Mammary epithelial cell (primary cell): ENCODE measurements at places on chromosomes 4 and X. TPM values are rescaled to one million over a fixed set of nuclear protein-coding genes. Genes with fewer than 3 reads are reported as not detected.
A peak's percentile ranks its signal among the peaks of the same experiment; 100 is the strongest.

DNA sequence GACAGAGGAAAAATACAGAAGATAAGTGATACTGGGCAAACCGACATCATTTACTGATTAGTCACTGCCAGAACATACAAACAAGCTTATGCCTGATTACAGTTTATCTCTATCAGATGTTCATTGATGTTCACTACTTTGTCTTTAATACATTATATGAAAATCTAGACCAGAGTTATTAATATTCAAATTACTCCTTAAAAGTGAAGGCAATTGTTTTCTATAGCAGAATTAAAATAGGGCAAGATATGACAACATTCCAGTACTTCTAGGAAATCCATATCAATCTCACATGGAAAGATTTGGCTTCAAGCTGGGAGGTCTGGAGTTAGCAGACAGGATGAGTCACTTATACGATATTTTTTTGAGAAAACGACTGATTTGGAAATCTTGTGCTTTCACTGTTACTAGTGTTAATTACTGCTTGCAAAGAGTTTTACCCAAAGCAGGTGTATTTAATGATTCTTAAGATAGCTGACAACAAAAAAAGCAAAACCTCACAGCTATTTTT is 31.8 kb downstream of the HPGD start:
- DNase-seq, result no peak

DNA sequence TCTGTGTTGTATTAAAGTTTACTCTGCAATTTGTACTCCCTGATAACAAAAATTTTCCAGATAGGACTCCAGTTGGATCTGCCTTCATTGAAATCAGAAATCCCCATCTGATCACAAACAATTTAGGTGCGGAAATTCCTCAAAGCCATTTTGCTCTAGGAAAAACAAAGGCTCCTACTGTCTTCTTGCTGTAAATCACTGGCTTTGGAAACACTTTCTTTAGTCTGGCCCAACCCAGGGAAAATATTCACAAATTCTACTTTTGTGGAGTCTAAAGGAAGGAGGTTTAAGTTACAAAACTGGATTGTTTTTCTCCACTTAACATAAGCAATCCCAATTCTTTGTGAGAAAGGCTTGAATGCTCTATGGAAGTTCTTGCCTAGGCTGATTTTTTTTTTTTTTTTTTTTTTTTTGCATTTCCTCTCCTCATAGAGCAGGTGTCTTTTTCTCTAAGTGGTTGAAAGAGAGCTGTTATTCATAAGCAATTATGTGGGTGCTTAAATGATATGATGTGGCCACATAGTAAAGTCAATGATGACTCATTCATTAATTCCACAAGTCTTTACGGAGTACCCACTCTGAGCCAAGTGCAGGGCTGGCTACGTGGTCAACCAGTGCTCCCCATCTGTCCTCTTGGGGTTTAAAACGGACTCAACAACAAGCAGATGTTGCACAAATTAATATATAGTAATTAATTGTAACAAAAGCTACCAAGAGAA is 261.4 kb downstream of the LDB2 start:
- no peak for DNase-seq

- DNase-seq, result no peak
These were observed 37.4 kb upstream of the GRPEL1 start for GRCh38 chr4:7105276-7105675.

DNA sequence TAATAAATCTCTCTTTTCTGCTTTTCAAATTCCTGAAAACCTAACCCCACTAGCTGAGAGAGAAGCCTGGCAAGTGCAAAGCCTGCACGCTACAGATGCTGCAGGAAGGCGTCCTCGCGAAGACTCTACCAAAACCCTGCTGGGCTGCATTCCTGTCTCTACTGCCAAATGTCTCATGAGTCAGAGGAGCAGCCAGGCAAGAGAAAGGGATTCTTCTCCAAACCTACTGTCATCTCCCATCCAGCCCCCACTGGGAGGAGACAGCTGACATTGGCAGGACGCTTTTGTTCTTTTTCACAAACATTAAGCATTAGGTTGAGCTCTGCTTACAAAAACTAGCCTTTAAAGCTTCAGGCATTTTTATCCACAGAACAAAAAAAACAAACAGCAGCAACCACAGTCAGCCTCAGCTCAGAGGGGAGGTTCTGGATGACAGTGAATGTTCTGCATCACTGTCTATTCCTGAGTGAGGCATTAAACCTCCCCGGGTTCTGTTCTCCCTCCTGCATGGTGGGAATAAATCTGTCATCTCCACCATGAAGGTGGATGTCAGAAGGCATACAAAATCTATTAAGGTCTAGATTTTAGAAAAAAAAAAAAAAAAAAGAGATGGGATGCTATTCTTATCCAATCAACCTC is 18.0 kb downstream of the CRMP1 start:
- DNase-seq, result peak; percentile 20

GRCh38 chrX:42797651-42798269 is 19.8 kb upstream of the PPP1R2C start:
- no peak for DNase-seq

- DNase-seq, result no peak
These were observed 199.1 kb downstream of the SPATA18 start for GRCh38 chr4:52250154-52250553.

DNA sequence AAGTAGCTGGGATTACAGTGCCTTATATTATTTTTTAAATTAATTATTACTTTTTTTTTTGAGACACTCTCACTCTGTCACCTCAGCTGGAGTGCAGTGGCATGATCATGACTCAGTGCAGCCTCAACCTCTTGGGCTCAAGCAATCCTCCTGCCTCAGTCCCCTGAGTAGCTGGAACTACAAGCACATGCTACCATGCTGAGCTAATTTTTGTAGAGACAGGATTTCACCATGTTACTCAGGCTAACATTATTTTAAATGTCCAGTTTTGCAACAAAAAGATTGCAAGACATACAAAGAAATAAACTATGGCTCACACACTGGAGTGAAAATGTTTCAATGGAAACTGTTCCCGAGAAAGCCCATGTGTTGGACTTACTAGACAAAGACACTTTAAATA is 59.2 kb downstream of the MND1 start:
- DNase-seq, result no peak

DNA sequence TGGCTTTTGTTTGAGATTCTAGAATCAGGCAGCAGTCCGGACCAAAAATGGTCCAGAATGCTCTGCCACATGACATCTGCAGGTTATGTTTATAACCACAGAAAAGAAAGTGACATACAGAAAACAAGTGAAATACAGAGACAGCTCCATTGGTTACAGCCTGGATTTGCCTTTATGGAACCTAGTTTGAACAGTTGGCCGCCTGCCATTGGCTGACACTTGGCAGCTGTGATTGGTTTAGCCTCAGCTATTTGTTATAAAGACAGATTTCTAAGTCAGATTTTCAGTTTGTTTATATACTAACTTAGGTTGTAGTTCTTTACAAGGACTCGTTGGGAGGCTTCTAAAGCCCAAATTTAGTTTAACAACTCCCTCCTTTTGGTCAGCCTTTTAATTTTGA is 40.8 kb upstream of the IL9R start:
- DNase-seq, result no peak

GRCh38 chrX:139290310-139290709 is 240.2 kb upstream of the F9 start:
- peak; percentile 21 for DNase-seq

GRCh38 chr4:151347490-151348235 is 22.3 kb upstream of the SH3D19 start:
- no peak for DNase-seq

DNA sequence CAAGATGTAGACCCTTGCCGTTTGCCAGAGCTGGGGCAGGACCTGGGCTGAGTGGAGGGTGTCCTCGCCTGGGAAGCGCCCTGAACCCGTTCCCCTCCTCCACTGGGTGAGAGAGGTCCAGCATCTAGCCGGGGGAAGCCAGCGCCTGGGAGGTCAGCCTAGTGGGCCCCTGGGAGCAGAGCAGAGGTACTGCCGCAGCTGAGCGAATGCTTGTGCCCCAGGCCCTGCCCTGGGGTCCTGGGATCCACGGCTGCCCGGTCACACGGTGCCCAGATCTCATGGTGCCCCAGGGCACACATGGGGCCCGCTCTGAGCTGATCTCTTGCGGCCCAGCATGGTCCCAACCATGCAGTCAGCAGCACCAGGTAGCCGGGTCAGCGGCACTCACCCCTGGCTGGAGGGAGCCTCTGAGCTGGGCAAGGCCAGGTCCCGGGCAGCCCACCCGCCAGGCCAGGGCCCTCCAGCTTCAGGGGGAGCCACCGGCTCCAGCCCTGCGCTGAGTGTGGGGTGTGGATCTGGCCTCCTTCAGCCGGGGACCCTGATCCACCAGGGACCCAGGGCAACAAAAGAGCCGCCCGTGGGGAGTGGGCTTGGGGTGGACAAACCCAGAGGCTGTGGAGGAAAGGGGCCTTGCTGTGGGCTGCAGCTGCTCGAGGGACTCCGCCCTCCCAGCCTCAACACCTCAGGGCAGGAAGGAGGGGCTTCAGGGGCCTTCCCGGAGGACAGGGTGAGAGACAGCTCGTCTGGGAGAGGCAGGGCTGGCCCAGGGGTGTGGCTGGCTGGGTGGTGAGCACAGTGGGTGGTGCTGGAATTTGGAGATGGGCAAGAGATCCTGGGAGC is 4.1 kb upstream of the CPLX1 start:
- DNase-seq, result no peak

DNA sequence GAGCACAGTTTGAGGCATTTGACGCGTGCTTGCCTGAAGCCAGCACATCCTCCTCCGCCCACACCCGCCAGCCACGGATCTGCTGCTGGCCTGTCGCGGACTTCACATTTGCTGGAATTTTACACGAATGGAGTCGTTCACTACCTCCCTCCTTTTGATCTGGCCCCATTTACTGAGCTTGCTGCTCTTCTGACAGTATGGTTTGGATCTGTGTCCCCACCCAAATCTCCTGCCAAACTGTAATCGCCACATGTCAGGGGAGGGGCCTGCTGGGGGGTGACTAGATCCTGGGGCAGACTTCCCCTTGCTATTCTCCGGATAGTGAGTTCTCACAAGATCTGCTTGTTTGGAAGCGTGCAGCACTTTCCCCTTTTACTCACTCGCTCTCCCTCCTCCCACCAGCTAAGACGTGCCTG is 19.9 kb upstream of the CPLX1 start:
- no peak for DNase-seq

DNA sequence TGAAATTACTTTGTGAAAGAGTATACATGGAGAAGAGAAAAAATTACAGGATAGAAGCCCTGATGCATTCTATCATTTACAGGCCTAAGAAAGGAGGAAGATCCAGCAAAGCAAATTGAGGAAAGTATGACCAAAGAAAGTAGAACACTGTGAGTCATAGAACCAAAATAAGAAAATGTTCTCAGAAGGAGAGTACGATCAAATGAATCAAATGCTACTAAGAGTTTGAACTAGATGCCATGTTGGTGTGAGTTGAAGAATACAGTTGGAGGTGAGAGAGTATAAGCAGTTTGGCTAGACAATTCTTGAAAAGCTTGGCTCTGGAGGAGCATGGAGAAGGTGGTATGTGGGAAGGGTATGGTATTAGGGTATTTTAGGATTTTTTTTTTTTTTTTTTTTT is 161.8 kb downstream of the RPA4 start:
- no peak for DNase-seq

The SPINK2 gene
- total RNA-seq, result not detected

The CHRNA9 gene
- total RNA-seq, result not detected in 2 replicates

The CCDC160 gene
- total RNA-seq, result not detected in 2 replicates

The DMRTC1 gene
- not detected in 2 replicates for total RNA-seq

The FAM53A gene
- 3.3 and 4.3 TPM in 2 replicates for total RNA-seq

The PCDH7 gene
- total RNA-seq, result 22.6 and 24.3 TPM in 2 replicates

The COQ2 gene
- total RNA-seq, result 20.4 and 23.8 TPM in 2 replicates

The TNIP3 gene
- total RNA-seq, result not detected in 2 replicates

The NSD2 gene
- 23.2 TPM for total RNA-seq

The CD38 gene
- not detected in 2 replicates for total RNA-seq
